ENCODE measurements at places on chromosomes 6 and 20. TPM values are rescaled to one million over a fixed set of nuclear protein-coding genes. Genes with fewer than 3 reads are reported as not detected.

The FOXC1 gene
- 2.4 TPM for polyA plus RNA-seq

The ZSCAN16 gene
- polyA plus RNA-seq, result 3.2 TPM

The SPO11 gene
- not detected for polyA plus RNA-seq

- DNase-seq, result peak; percentile 26
These were observed 615 bp upstream of the EYA2 start for GRCh38 chr20:46893877-46894578.

- DNase-seq, result no peak
These were observed 105.0 kb downstream of the KLHL32 start for GRCh38 chr6:97029552-97029951.

The C6orf15 gene
- polyA plus RNA-seq, result not detected

The CCN2 gene
- 34.3 TPM for polyA plus RNA-seq

DNA sequence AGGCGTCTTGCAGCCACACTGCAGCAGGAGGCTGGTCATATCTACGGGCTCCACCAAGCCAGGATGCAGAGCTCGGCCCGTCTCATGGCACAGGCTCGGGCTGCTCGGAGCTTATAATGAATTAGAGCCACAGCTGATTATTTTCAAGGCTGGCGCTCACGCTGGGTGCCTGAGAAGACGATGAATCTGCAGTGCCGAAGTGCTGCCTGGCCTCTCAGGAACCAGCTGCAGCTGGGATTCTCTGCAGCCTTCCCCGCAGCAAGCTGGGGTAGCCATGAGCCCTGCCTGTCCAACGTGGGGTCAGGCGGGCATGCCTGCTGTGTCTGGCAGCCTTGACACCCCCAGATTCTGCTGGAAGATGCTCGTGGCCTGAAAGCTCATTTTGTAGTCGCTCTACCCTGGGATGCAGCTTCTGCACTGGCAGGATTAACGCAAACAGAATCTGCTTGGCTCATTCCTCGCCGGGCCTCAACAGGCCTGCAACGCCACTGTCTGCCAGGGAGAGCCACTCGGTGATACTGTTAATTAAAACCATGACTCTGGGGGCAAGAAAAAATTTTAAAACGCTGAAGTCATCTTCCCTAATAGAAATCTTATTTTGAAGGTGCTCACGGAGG, 104.3 kb downstream of the CDH26 start:
- peak; percentile 74 for DNase-seq

DNA sequence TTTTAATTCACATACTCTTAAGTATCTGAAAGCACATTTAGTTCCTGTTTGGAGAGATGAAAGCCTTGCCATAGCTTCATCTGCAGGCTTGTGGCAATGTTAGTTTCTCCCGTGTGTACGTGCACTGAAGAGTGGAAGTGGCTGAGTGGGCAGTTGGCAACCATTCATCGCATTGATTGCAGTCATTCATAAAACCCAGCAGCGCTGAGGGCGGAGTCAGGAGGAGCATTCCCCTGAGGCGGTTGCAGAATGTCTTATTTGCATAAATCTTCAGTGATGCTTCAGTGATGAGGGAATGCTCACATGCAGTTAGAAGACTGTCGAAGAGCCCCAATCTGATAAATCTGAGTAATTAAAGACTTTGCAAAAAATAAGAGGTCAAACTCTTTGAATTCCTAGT, 79.1 kb downstream of the RIMS1 start:
- no peak for DNase-seq

The CALHM6 gene
- 1.8 TPM for polyA plus RNA-seq

- no peak for DNase-seq
These were observed 42.1 kb upstream of the CDH22 start for GRCh38 chr20:46350201-46350985.

- no peak for DNase-seq
These were observed 695.0 kb upstream of the GJE1 start for GRCh38 chr6:141437685-141438084.

- DNase-seq, result no peak
These were observed 96.7 kb downstream of the PHF3 start for GRCh38 chr6:63732336-63732735.

The MROH8 gene
- polyA plus RNA-seq, result 4.3 TPM

- no peak for DNase-seq
These were observed 40.4 kb upstream of the ZMYND8 start for GRCh38 chr20:47396762-47397476.

DNA sequence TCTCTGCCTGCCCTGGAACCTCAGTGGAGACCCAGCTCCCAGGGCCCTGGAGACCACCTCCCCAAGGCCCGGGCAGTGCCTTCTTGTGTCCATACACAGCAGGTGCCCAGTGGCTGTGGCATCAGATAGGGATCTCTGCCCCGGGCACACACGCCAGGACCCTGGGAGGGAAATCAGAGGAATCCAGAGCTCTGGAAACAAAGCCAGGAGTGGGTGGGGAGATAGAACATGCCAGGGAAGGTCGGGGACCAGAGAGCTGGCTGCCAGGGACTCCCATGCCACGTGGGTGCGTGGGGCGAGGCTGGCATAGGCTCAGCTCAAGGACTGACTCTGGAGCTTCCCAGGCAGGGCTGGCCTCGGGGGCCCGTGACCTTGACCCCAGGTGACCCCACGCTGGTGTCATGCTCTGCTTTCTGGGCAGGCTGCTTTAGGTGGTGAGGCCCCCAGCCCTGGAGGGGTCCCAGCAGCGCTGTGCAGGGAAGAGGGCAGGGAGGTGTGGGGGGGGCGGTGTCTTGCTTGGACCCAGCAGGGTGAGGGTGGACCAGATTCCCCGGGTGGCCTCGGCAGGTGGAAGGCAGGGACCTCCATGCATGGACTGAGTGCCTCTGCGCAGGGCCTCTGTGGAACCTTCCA, 17.6 kb upstream of the GATA5 start:
- DNase-seq, result no peak

- peak; percentile 82 for DNase-seq
These were observed 52.0 kb upstream of the PLEKHG1 start for GRCh38 chr6:150547502-150548222.

GRCh38 chr6:166786704-166787293, 159.7 kb upstream of the RPS6KA2 start:
- DNase-seq, result peak; percentile 71

The DDO gene
- not detected for polyA plus RNA-seq

The STMN3 gene
- 31.9 TPM for polyA plus RNA-seq

- DNase-seq, result no peak
These were observed 17.1 kb upstream of the HIVEP1 start for GRCh38 chr6:11994875-11995461.

DNA sequence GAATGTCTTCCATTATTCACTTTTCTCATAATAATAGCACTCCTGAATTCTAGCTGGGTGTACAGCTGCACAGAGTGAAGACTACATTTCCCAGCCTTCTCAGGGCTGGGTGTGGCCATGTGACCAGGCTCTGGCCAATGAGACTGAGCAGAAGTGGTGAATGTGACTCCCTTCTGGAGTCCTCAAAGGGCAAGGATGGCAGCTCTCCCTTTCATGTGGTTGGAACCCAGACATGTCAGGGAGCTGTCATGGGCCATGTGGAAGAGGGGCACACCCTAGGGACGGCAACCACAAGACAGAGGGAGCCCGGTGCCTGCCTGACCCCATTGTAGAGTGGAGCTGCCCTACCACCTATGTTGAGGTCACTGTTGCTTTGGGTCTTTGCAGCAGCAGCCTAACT, 312.8 kb upstream of the SULF2 start:
- DNase-seq, result no peak

The DZANK1 gene
- 2.3 TPM for polyA plus RNA-seq

GRCh38 chr20:60143261-60143842, 185.1 kb downstream of the CDH26 start:
- DNase-seq, result no peak

The PDRG1 gene
- 17.8 TPM for polyA plus RNA-seq

The ANGPT4 gene
- polyA plus RNA-seq, result 0.07 TPM

DNA sequence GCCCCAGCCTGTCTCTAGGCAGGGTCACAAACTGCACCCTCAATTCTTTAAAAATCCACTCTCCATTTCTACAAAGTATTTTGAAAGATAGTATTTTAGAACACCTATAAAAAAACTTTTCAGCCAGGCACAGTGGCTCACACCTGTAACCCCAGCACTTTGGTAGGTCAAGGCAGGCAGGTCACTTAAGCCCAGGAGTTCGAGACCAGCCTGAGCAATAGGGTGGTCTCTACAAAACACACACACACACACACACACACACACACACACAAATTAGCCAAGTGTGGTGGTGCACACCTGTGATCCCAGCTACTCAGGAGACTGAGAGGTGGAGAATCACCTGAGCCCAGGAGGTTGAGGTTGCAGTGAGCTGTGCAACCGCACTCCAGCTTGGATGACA, 30.2 kb downstream of the SLC23A2 start:
- DNase-seq, result no peak

DNA sequence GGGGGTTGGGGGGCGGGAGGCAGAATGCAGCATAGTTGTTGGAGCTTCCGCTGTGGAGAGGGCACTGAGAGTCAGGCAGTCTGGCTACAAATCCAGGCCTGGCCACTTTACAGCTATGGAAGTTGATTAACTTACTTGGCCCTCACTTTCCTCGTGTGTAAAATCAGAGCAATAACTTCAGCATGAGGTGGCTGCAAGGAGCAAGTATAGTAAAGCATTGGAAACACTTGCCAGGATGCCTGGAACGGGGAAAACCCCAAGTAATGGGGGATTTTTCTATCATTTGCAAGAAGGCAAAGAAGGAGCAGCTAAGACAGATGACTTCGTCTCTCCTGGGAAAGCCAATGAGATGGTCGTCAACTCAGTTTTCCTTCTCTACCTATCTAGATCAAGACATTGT, 35.8 kb downstream of the AGPAT4 start:
- DNase-seq, result peak; percentile 67

GRCh38 chr6:156844089-156844488, 66.9 kb downstream of the ARID1B start:
- DNase-seq, result no peak

The CRISP2 gene
- not detected for polyA plus RNA-seq

- no peak for DNase-seq
These were observed 93.6 kb upstream of the NFATC2 start for GRCh38 chr20:51636123-51636522.

- DNase-seq, result peak; percentile 18
These were observed 51.2 kb upstream of the UBR2 start for GRCh38 chr6:42512579-42512978.

Data from muscle of leg (tissue), 16 donors.